ENCODE measurements at places on chromosomes 6 and 20.

DNA sequence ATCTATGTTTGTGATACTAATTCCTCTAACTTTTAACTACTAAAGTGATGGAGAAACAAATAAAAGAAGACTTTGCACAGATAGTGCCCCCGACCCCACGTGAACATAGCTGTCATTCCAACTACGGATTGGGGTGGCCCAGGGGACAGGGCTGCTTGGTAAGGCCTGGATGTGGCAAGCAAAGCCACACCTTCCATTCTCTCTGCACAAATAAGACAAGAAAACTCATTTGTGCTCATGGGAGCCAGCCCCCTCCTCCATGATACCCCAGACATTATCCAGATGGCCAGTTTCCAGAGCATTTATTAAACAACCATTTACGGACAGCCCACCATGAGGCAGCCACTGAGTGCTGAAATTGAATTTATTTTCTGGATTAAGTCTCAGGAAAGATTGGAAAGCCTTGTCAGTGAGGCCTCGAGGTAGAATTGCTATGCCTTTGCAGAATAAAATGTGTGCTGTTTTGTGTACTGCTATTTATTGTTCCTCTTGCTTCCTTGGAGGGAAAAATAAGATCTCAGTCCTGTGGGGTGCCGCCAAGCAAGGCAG lies 151.2 kb downstream of the UNC5CL start:
- no peak for DNase-seq

DNA sequence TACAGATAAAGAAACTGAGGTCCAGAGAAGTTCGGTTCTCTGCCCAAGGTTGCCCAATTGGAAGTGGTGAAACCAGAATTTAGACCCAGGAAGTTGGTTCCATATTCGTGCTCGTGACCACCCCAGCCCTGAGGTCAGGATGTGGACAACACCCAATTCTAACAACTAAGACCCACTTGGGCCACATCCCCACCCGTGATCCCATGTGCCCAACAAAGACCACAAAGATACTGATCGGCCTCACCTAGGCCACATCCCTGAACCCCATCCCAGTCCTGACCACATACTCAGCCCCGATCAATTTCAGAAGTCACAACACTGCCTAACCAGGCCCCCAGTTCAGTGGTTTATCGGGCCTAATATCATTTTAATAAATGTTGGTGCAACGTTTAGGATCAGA lies 138.4 kb downstream of the PREX1 start:
- DNase-seq, result no peak

GRCh38 chr20:62642051-62642665 lies at the start of gene SLCO4A1:
Gene SLCO4A1 (plus strand): TSS chr20:62642503. CDS start chr20:62656455, 13,952 bp downstream.
- no peak for DNase-seq

- DNase-seq, result no peak
These were observed 324.9 kb upstream of the CITED2 start for GRCh38 chr6:139699335-139699734.

GRCh38 chr6:91196729-91197128 lies 609.9 kb upstream of the MAP3K7 start:
- DNase-seq, result no peak

- no peak for DNase-seq
These were observed 217.3 kb upstream of the PREP start for GRCh38 chr6:105619971-105620741.

DNA sequence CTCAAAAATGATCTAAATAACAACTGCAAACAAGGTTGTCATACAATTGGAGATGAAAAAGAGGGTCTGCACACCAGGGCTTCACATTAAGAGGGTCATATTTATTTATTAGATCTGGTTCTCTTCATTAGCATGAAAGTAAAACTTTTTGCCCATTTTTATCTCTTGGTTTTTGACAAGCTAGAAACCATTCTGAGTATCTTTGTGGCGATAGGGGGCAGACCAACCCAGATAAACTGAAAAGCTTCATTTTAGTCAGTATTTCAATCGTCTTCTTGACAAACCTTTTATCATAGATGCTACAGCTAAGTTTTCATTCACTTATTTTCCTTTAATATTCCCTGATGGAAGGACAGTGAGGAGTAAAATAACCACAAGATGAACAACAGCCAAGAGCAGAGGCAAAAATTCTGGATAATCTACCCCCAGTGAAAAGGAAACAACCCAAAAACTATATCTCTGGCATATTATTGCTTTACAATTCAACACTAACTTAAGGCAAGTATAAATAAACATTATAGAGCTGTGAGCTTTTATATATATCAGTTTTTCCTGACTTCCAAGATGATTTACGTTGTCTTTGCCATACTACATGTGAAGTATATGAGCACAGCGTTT lies 45.2 kb downstream of the THEMIS start:
- DNase-seq, result no peak

DNA sequence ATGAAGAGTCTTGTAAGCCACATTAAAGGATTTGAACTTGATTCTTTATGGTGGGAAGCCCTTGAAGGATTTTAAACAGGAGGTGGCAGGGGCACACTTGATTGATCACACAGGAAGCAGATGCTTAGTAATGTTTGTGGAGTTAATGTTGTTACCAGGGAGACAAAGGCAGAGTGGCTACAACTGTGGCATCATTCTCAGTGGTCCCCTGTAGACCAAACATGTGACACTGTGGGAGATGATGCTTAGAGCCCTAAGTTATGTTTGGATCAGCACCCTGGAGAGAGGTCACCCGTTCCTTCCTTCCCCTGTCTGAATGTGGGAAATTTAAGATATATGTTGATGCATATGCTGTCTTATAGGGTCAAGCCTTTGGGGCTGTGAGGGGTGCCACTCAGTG lies 53.2 kb downstream of the EIF2S2 start:
- DNase-seq, result no peak

DNA sequence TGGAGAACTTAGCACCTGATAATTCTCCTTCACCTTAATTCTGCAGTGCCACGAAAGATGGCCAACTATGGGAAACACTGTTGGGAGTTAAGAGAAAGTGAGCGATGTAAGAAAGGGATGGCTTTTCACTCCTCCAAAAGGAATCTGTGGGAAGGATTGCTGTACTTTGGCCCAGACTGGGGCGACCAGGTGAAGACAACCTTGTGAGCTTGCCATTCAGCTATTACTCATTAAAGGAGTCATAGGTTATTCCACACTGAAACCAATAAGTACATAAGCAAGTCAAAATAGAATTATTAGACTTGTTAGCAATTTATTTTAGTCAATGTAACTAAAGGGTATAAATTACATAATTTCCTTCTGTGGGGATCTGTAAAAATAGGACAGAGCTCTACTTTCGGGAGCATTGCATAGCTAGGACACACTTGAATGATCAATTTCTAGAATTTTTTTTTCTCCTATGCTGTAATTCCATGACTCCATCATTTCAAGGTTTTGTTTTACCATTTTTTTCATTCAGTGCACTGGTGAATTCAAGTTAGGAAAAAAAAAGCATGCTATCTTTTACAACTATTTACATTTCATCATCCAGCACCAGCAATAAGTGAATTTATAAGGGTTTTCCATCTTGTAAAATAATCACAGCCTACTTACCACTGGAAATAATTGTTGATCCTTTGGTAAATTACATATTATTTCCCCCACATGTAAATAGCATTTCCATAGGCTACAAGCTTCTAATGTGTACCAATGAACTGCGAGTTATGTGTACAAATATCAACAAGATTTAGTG lies 231.7 kb downstream of the SIM1 start:
- DNase-seq, result no peak

DNA sequence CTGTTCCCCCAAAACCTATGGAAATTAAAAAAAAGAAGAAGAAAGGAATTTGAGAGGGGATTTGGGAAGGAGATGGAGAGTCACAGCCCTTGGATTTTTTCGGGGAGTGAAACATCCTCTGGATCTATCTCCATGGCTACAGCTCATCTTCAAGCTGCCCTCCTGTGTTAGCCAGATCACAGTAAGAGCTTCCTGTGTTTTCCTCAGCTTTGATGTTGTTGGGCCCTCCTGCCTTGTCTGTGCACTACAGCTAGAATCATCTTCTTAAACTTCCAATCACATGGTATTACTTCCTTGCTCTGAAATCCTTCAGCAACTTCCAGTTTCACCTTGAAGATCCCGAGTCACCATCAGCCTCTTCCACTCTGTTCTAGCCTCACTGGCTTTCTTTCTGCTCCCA lies 207.8 kb upstream of the ZFP64 start:
- no peak for DNase-seq

- DNase-seq, result no peak
These were observed 167.7 kb downstream of the DOK5 start for GRCh38 chr20:54642864-54643667.

- DNase-seq, result no peak
These were observed 46.3 kb downstream of the GCNT2 start for GRCh38 chr6:10567256-10568026.

DNA sequence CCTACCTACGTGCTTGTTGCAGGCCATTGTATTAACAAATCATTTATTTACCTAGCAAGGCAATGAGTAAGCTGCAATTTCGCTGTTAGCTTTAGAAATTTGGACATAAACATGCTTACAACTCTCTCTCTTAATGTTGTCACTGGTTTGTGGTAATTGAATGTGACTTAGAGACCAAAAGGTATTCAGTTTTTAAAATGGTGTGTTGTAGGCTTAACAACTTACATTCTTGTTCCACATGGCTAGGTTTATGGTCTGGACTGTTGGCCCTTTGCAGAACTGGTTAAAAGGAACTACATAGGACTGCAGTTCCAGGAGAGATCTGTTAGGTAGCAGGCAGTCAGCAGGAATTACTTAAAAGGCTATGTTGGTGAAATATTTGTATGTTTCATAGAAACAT lies 10.3 kb upstream of the CTAGE9 start:
- no peak for DNase-seq

GRCh38 chr6:170476360-170476759 lies 76.7 kb downstream of the PSMB1 start:
- DNase-seq, result no peak

- no peak for DNase-seq
These were observed 51.9 kb downstream of the PYGB start for GRCh38 chr20:25299806-25300205.

- DNase-seq, result no peak
These were observed 85.3 kb downstream of the PTPN1 start for GRCh38 chr20:50595433-50595895.

GRCh38 chr6:6758915-6759654 lies 170.6 kb downstream of the LY86 start:
- no peak for DNase-seq

- DNase-seq, result no peak
These were observed 11.9 kb upstream of the VEGFA start for GRCh38 chr6:43757966-43758616.

GRCh38 chr6:78598966-78599365 lies 268.4 kb upstream of the IRAK1BP1 start:
- DNase-seq, result no peak

GRCh38 chr6:169241688-169242350 lies 11.8 kb downstream of the THBS2 start:
- DNase-seq, result no peak

DNA sequence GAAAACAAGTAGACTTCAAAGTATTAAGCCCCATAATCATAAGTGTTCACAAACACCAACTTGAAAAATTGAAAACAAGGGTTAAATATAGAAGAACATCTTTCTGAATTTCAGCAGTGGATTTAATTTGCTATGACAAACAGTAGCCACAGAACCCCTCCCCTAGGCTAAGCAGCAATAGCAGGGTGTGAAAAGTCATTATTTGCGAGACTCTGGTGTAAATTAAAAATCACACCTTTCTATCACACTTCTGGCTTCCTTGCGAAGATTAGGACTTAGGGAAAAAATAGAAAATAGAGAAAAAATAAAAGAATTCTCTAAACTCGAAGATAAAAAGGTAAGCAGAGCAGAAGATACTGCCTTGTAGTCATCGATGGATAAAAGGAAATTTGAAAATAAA lies 6.1 kb downstream of the SAMD3 start:
- DNase-seq, result no peak

- DNase-seq, result no peak
These were observed 106.9 kb downstream of the SLC22A3 start for GRCh38 chr6:160455081-160455480.

- no peak for DNase-seq
These were observed 181.9 kb downstream of the ISM1 start for GRCh38 chr20:13402986-13403385.

- no peak for DNase-seq
These were observed 6.3 kb upstream of the FAM184A start for GRCh38 chr6:119084784-119085183.

DNA sequence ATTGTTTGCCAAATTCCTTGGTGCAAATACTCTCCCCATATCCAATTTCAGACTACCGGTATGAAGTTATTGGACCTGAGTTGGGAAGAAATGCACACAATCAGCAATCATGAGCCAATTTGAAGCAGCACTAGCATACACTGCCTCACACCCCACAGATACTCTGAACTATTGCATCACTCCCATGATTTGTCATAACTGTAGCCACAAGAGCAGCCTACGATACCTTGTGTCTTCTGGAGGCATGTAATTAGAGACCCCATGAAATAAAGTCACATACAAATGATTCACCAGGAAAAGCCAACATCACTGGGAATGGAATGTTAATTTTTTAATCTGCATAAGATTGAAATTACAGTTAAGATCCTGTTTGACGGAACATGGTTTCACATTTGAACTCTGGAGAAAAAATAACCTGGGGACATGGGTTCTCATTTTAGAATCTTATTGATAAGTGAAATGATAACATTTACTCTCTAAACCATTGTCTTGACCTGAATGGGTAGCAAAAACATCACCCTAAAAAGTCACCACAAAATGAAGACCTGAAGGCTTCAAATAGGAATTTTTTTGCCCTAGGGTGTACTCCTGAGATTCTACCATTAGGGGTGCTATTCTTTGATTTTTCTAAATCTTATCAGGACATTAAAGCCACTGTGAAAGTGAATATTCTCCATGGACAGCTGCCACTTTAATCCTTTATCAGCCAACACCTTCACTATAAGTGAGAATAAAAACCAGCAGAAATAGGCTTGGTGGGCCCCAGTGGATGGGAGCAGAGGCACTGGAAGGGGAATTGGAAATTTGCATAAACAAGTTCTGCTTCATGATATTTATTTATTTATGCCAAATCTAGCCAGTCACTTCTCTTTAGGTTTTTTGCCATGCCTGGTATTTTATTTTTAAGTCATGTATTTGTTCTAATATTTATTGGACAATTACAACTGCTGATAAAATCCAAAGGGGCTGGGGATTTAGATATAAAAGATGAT lies 34.5 kb upstream of the HBS1L start:
- DNase-seq, result no peak

DNA sequence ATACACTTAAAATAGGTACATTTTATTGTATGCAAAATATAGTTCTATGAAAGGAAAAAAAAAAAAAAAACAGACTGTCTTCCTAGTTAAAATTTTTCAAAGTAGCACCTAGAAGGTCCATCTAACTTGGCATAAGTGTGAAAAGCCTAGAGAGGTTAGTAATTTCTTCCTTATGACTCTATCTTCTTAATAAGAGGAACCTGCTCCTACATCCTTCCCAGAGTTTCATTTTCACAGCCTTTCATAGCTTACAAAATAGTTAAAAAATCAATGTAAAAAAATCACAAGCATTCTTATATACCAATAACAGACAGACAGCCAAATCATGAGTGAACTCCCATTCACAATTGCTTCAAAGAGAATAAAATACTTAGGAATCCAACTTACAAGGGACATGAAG lies 28.8 kb downstream of the OGFRL1 start:
- no peak for DNase-seq
